ENCODE measurements at places on chromosomes 3 and 15.

DNA sequence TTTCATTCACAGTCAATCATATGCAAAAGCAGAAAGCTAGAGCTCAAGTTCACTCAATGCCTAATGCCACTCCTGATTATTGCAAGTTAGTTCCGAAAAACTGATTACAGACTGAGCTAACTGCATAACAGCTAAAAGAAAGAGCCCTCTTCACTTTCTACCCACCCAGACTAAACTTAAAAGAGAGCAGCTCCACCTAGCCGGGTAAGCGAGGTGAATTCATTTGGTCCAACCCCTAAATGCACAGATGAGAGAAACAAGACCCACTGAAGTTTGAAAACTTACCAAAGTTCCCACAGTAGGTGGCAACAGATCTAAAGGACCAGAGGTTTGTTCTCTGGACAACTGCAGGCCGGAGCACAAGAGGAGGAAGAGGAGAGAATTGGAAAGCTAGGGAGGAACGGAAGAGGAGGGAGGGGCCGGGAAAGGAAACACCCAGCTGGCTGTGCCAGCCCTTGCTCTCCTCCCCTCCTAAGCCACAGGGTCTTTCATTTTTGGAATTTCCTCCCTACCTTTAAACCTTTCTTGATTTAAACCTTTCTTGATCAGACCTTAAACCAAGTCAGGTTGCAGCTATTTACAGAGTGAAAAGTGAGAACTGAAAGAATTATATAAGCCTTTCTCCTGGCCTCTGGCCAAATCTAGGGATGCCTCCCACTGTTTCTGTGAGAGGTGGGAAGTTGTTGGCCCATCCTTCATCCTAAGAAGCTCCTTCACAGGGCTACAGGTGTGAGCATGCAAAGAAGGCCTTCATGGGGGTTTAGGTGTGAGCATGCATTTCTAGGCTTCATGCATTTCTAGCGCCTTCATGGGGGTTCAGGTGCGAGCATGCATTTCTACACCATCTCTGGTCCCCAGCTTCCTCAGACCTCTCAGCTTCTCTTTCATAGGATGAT, 114.7 kb upstream of the LMOD3 start:
- DNase-seq: no peak

DNA sequence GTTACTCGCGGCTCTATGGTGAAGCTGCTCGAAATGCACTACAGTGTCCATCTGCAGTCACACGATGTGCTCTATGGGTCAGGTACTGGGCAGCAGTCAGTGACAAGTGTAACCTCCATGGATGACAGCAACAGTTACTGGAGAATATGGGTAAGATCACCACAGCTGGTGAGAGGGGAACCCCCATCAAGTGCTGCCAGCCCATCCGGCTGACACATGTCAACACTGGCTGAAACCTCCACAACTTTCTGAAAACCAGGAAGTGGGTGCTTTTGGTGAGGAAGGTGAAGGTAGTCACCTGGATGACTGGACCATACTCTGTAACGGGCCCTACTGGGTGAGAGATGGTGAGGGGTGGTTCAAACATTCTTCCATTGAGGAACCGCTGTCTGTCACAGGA, 87.4 kb upstream of the C15orf39 start:
- no peak for DNase-seq

DNA sequence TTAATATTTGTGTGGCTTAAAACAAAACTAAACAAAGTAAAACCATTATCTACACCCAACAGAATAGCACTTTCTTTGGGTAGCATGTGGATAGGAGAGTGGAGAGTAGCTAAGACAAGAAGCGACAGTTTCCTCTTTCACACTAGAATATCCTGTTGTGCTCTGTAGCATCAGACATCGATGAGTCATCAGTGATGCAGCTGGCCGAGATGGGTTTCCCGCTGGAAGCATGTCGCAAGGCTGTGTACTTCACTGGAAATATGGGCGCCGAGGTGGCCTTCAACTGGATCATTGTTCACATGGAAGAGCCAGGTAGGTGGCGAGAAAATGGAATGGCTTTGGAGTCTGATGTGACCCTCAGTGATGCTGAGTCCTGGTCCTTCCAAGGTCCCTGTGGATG, 108.1 kb downstream of the USP13 start:
- peak; percentile 86 for DNase-seq

- peak; percentile 73 for DNase-seq
These were observed 22.0 kb downstream of the SLC7A14 start for GRCh38 chr3:170563712-170564423.

- DNase-seq: no peak
These were observed at the start of gene RBPMS2 for GRCh38 chr15:64775551-64776401. RBPMS2 (minus strand) TSS chr15:64775589; CDS start chr15:64775319, 270 bp downstream.

DNA sequence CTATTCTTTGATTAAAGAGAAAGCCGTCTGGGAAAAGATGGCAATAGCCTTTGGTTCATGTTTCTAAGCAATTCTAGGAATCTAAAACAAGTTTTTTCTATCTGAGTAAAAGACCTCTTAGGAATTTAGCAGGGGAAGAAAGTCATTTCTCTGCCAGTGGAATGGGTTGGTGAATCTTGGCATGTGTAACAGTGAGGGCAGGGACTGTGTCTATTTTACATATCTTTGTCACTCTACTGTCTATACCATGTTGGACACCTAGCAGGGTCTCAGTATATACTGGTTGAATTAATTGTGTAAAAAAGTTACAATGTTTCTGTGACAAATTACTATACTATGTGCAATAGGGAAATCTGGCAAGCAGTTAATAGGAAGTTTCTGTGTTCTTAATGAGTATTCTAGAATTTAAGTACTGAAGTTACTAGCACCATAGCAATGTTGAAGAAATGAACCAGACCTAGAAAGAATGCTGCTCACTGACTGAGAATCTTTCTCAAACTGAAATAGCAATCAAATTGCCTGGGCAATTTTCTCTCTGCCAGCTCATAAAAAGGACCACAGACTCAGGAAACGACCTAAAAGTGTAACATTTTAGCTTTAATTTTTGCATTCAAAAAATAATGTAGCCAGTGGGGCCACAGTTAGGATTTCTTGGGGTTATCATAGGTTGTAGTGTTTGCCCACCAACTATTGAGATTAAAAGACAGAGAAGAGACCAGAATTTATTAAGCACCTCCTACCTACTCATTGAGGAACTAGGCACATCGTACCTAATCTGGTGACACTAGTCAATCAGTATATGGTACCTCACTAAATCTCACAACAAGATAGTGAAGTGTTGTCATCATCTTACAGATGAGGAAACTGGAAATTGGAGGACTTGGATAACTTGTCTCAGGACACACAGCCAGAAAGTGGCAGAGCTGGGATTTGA, 56.2 kb upstream of the LEKR1 start:
- DNase-seq: no peak

DNA sequence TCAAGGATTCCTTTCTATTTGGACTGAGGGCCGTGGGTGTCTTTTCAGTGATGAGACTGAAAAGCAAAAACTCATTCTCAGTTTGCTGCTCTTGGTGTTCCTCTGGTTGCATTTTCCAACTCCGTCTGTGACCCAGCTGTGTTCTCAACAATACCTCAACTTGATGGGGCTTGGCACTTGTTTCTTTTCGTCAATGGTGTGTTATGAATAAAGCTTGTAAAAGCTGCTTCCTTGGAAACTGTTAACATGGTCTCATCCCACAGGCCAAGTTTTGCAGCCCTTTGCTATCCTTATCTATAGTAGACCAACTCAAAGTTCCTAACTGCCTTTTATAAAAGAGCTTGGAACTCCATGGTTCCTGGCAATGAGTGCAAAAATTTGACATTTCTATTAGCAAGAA, 142.5 kb upstream of the UBE2E1 start:
- no peak for DNase-seq

DNA sequence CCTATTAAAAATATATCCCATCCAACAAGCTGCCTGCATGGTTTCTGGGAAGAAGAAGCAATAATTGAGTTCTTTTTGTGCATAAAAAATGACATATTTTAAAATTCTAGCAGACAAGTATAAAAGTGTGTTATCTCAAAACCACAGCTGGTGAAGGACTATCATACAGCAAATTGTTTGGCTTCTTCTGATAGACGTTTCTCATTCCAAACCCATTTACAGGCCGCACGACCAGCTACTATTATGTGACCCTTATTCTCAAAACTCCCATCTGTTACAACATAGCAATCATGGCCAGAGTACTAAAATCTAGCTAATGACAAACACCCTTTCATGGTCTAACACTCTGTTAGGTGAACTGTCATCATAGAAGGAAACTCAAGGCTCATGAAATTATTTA, 21.7 kb downstream of the ETFA start:
- DNase-seq: no peak

GRCh38 chr3:18127174-18127858, 297.8 kb downstream of the SATB1 start:
- DNase-seq: no peak

GRCh38 chr15:85302271-85302670, 78.1 kb upstream of the AKAP13 start:
- no peak for DNase-seq

- peak; percentile 88 for DNase-seq
These were observed 9.9 kb downstream of the ALDH1A3 start for GRCh38 chr15:100889385-100890050.

Data from fibroblast of mammary gland (primary cell).